Coronary artery (tissue), 2 donors: ENCODE measurements at places on chromosomes 7 and 10.
A peak's percentile ranks its signal among the peaks of the same experiment; 100 is the strongest.

DNA sequence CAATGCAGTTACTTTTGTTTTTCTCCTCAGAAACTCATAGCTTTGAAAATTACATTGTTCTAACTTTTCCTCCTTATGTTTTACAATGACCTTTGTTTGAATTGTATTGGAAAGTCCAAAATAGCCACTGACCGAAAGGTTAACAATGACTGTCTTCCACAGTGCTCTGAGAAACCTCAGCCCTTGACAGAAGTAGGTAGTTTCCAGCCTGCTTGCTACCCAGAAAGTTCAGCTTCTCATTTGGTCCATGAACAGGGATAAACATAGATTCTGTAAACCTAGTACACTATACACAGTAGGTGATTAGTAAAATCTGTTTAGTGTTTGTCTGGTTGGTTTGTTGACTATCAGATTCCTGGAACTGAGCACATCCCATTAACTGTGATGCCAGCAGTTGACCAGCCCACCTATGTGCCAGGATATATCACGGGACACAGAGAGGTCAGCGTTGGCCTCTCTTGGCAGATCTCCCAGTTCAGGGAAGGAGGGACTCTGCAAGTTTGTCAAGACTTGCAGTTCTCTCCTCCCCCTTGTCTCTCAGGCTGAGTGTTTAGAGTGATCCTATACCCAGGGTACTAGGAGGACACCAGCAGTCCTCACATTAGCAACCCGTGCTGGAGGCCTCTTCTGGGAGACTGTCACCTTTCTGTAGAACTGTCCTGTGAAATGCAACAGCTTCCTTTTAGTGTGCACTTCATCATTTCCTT lies 297.6 kb downstream of the ARHGAP12 start:
- DNase-seq, result no peak

- DNase-seq, result no peak
Observed at GRCh38 chr10:125838802-125839575, 15.6 kb downstream of the BCCIP start.

DNA sequence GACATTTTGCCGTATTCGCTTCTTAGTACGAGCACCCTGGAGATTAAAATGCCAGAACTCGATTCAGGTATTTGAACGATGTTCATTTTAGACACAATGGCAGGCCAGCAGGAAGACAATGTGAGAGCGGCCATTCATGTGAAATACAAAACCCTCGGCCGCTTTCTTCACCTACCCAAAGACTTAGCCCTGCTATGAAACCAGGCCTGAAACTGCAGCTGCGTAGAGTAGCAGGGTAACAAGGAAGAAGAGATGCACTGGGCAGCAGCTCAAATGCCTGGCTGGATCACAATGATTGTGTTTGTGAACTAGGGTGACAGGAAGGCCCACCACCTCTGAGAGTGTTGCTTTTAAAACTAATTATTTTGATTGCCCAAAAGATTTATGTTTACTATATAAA lies 234.8 kb downstream of the TRIL start:
- DNase-seq, result no peak

DNA sequence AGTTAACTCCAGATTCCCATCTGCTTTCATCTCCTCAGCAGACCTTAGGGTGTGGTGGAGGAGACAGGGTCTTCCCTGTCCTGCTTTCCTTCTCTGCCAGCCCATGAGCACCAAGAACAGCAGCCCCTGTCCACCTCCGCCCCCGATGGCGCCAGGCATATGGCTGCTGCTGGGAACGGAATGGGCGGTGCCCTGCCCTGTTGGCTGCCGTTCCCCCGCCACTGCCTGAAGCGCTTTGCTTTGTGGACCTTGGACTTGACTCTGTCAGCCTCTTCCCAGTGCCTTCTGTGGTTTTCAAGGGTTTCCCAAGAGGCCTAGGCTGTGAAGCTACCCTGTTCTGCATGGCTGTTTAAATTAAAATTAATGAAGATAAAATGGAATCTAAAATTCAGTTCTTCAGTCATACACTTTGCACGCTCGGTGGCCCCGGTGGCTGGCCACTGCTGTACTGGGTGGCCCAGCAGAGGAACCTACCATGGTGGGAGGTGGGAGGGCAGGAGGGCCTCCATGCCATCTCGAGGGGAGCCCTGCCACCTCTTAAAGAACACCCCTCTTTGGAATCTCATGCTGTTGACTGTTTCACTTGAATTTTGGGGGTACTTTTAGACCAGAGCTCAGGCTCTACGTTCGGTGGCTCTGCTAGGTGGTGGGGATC lies 78.7 kb downstream of the NKX6-2 start:
- DNase-seq, result peak; percentile 43

DNA sequence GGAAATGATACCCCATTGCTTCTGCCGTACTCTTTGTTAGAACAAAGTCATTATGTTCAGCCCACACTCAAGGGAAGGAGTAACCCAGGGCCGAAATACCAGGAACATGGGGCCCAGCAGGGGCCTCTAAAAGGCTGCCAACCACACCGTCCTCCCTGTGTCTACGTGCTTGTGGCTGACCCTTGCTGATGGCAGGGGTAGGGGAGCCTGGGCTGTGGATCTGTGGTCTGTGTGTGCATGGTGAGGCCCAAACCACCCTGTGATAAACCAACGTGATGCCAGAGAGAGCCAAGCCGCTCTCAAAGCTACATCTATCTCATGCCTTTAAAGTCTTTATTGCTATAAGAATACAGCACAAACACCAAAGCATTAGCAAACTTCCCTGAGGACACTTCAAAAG lies 159.2 kb downstream of the CCDC3 start:
- DNase-seq, result no peak

- DNase-seq, result peak; percentile 91
Observed at GRCh38 chr7:23679898-23680413, at the start of gene FAM221A. TSS of gene FAM221A (plus strand) at chr7:23680199. CDS start at chr7:23680219, 20 bp downstream.

DNA sequence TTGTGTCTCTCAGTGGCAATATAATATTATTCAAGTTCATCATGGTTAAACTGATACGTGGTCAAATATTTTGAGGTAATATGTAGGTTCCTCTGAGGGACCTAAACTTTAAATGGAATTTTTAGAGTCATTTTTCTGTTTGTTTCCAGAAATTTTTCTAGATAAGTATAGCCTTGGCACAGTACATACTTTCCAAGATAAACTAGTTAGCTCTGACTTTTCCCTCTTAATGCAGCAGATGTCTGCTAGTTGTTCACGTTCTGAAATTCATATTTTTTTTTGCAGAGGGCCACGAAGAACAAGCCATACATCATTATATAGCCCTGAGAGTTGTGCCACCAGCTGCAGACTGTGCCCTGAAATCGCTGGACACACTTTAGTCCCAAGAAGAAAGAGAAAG lies 61.6 kb downstream of the A1CF start:
- DNase-seq, result no peak

GRCh38 chr7:16309129-16309528 lies 112.2 kb downstream of the CRPPA start:
- no peak for DNase-seq

DNA sequence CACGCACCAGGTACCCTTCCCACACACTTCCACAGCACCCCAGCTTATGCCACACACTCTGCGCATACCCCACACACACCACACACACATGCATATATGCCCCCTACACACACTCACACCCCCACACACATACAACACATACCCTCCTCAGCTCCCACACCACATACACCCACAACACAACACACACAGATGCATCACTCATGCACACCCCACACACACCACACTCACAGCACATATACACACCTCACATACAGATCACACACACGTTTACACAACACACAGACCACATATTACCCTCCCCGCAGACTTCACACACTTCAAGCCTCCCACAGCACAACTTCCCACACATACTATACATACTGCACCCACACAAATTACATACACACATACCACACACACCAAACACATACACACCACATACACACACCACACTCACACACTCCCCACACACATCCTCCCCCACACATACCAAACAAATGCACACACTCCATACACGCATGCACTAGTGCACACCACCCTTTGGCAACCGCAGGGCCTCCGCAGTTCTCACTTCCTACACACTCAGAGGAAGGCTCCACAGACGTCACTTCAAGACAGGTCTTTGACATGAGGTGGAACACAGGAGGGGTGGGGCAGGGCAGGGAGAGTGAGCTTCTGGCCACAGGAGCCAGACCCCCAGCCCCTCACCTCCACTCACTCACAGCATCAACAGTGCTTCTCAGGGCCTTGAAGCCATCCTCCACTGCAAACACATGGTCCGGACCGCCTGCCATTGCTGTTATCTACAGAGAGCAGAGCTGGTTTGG lies 18.5 kb upstream of the ANTXRL start:
- DNase-seq, result peak; percentile 46

DNA sequence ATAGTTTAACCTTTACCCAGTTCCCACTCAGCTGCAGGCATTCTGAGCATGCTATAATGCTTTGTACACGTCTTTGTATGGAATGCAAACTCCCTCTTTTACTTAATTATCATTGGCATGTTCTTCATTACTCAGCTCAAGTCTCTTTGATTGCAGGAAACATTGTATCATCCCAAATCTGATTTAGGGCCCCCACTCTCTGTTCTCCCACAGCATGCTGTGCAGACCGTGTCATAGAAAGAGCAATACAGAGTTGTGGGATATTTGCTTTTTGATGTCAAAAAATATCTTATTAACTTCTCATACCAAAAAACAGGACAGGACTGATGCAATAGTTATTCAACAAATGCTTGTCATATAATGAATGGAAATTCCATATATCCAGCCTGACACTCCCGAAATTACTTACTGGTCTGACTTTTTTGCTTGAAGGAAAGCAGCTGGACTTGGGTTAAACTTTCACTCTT lies 1081.5 kb upstream of the C7orf33 start:
- no peak for DNase-seq

DNA sequence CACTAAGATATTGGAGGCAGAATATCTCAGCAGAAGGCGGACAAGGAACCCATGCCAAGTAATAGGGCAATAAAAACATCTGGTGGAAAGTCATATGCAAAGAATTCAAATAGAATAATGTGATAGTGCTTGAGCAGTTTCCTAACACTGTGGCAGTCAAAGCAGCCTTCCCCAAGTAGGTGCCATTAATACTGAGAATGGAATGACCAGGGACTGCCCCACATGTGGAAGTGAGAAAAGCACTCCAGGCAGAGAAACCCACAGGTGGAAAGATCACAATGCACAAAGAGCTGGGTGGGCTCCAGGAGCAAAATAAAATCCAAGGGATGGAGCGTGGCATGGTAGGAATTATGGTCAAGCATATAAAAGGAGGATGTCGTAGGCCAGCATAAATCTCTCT lies 64.4 kb upstream of the NME8 start:
- no peak for DNase-seq

GRCh38 chr7:28921822-28922221 lies 36.3 kb downstream of the TRIL start:
- no peak for DNase-seq

GRCh38 chr7:77913977-77914607 lies 115.5 kb downstream of the PHTF2 start:
- DNase-seq, result no peak

- DNase-seq, result no peak
Observed at GRCh38 chr10:24208661-24209431, at the start of gene KIAA1217. TSS of gene KIAA1217 (plus strand) at chr10:24209138. CDS start at chr10:24209194, 56 bp downstream.

DNA sequence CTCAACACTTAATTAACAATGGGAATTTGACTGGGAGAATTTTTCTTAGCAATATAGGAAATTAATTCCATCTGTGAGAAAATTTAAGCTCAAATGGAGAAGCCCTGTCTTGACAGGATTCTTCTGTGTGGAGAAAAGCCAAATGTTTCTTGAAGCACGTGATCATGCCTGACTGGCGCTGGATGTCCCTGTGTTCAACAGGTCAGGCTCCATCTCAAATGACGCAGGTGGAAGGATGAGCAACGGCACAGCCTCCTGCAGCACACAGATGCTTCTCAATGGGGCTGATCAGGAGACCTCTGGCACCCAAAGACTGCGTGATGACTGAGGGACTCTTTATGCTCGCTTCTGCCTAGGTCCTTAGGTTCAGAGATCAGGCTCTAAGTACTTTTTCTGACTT lies 143.8 kb downstream of the RSU1 start:
- no peak for DNase-seq

GRCh38 chr7:3217166-3217565 lies 83.9 kb upstream of the SDK1 start:
- no peak for DNase-seq

- DNase-seq, result no peak
Observed at GRCh38 chr10:35453855-35454532, 117.7 kb downstream of the CCNY start.

DNA sequence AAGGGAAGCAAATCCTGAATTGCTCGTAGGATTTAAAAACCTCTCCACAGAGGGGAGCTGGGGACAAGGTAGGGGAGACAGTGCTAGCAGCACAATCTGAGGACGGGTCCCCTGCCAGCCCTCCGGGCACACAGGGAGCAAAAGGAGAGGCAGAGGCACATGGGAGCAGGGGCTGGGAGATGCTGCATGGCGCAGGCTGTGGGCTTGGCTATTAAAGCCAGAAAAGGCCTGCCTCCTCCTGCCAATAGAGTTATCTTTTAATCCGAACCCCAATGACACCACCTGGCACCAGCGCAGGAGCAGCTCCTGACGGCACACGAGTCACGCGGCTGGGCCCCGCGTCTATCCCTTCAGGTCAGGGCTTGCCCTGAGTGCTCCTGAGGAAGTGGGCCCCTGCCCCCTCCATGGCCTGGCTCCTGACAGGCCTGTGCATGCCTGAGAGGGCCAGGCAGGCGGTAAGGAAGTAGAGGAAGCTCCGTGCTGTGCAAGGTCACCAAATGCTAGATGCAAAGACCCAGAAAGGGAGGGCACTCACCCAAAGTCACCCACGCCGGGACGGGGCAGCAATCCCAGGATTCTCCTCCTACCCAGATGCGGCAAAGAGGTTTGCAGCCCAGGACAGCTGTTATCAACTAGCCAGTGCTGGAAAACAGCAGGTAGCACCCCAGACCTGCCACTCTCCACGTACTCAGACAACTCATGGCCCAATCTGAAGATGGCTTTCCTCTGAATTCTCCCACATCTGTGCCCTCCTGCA lies 28.1 kb downstream of the DLG5 start:
- DNase-seq, result no peak

DNA sequence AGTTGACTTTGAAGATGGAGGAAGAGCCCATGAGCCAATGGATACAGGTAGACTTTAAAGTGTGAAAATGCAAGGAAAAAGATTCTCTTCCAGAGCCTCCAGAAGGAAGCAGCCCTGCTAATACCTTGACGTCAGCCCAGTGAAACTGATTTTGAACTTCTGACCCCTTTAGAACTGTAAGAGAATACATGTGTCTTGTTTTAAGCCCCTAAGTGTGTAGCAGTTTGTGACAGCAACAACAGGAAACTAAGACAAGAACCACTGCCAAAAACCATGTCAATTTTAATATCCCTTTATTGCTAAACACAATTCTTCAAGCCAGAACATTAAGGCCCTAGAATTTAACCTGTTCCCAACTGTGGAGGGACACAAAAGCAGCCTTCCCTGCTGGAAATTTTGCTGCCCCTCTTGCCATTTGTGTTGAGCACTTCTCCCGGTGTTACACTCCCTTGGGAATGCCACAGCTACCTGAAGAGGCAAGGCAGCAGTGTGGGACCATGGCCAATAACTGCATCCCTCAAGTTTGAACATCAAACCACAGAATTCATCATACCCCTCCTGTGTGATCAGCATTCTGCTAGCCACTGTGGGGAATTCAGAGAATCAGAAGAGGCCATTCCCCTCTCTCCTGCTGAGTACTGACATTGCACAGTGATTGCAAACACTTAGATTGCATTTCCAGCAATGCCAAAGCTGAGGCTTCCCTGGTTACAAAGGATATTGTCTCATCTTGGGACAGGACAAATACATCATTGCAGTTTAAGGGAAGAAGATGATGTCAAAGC lies 12.3 kb upstream of the CCDC172 start:
- no peak for DNase-seq
